RPMI7951 (cell line): ENCODE measurements at places on chromosomes 13 and 19. TPM values are rescaled to one million over a fixed set of nuclear protein-coding genes. Genes with fewer than 3 reads are reported as not detected.

Gene NCAN
- 0.12 TPM in 1 of 2 replicates, not detected in the other for total RNA-seq

Gene FGF14
- total RNA-seq = 0.10 and 0.12 TPM in 2 replicates

Gene CGB1
- not detected in 2 replicates for total RNA-seq

Gene ZNF730
- total RNA-seq = 7.2 and 8.4 TPM in 2 replicates

Gene CYP4F2
- not detected in 2 replicates for total RNA-seq

Gene FPR1
- 9.4 and 13.2 TPM in 2 replicates for total RNA-seq

Gene PSG11
- 0.29 TPM in 1 of 2 replicates, not detected in the other for total RNA-seq

Gene TEX29
- not detected in 2 replicates for total RNA-seq

Gene ADAMTSL5
- total RNA-seq = 1.6 and 3.8 TPM in 2 replicates

Gene XPO4
- 15.4 and 16.0 TPM in 2 replicates for total RNA-seq

Gene STOML3
- not detected in 2 replicates for total RNA-seq

Gene UBL3
- total RNA-seq = 20.1 and 24.5 TPM in 2 replicates

DNA sequence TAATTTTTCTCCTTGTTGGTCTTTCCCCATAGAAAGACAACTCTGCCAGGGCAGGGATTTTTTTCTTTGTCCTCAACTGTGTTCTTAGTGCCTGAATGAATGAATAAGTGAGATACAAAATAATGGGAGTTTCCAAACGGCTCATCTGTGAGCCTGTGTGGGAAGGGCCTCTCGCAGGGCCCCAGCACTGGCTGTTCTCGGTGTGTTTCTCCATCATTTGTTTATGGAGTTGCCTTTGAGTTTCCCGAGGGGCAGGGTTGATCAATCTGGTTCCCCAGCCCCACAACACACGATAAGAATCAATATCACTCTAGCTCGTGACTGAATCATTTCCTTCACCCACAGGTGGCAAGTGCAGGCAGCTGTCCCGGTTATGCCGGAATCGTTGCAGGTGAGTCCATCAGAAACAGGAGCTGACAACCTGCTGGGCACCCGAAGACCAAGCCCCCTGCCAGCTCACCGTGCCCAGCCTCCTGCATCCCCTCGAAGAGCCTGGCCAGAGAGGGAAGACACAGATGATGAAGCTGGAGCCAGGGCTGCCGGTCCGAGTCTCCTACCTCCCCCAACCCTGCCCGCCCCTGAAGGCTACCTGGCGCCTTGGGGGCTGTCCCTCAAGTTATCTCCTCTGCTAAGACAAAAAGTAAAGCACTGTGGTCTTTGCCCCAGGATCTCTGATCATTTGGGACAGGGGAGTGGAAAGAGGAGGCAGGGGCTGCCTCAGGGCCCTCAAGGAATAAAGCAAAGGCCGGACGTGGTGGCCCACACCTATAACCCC is 14.9 kb downstream of the FXYD5 start:
- no peak for DNase-seq

- DNase-seq = no peak
Observed at GRCh38 chr13:76971215-76971614, 20.7 kb upstream of the CLN5 start.

- DNase-seq = no peak
Observed at GRCh38 chr13:71430681-71431080, 436.3 kb downstream of the DACH1 start.

DNA sequence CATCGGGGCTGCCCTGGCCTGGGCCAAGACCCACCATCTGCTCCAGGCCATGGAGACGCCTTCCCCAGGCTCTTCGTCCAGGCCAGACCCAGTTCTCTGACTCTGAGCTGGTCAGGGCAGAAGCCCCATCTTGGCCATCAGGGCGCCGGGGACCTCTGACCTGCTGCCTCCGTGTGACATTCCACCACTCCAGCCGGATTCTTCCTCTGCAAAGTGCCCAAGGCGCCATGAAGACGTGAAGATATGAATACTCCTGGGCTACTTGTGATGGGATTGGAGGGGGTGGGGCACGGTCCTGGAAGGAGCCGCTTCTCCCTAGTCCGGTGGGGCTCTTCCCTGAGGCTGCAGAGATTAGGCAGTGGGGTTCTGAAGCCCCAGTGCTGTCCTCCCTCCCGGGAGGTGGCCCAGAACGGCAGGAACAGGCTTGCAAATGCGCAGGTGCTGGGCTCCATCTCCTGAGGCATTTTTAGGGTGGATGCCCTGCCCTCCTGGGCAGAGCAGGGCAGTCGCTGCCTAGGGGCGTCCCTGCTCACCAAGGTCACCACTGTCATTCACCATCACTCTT is 26.0 kb upstream of the SLC7A10 start:
- DNase-seq = no peak

GRCh38 chr19:58563034-58563573 is 4.7 kb upstream of the UBE2M start:
- no peak for DNase-seq

GRCh38 chr19:51065221-51065960 is 499 bp upstream of the KLK13 start:
- DNase-seq = no peak

GRCh38 chr13:29810145-29810742 is 40.2 kb downstream of the UBL3 start:
- DNase-seq = no peak

DNA sequence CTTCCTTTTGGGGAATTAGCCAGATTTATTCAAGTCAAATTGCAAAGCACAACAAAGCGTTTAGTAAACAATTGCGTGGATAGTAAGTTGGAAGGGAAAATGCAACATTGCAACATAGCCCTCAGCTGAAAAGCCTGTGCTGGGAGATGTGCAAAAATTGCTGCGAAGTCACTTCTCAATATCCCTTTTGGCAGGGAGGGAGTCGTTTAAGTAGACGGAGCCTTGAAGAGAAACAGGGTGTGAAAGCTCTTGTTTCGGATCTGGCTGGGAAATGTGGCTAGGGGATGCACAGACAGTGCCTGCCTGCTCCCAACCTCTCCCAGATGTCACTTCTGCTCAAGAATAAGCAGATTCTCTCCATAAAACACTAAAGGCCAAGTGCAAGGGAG is 56.8 kb downstream of the SLC7A1 start:
- no peak for DNase-seq

DNA sequence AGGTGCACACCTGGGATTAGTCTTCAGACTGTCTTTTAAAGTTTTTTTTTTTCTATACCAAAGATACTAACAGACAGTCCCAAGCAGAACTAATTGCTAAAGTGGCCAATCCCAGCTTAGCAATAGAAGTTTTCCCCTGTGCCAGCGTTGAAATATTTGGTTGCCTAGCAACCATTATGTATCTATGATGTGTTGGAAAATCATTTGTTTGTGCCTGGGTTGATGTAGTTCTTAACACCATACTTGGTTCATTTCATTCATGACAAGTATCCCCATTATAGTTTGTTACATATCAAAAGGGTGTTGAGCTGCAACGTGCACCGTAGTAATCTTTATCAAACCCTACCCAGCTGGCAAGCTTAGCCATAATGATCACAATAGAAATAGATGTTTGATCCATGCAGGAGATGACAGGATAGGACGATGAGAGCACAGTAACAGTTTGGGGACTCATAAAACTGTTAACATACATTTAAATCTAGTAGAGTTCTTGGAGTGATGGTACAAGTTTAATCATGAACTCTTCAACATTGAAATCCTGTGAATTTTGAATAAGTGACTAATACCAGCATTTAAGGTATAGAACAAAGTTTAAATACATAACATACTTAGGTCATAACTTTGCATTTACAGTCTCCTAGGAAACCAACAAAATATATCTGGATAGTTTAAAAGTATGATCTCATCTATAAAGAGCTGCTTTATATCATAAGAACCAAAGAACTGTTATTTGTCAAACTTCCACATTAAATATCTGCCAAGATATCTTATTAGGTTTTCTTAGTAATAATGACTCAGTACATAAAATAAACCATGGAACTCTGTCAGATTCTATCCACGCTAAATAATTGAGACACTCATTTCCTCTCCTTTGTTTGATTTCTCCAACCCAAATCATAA is 73.4 kb downstream of the MBNL2 start:
- DNase-seq = peak; percentile 24

- DNase-seq = peak; percentile 20
Observed at GRCh38 chr13:105446197-105446596, 1089.3 kb downstream of the EFNB2 start.

DNA sequence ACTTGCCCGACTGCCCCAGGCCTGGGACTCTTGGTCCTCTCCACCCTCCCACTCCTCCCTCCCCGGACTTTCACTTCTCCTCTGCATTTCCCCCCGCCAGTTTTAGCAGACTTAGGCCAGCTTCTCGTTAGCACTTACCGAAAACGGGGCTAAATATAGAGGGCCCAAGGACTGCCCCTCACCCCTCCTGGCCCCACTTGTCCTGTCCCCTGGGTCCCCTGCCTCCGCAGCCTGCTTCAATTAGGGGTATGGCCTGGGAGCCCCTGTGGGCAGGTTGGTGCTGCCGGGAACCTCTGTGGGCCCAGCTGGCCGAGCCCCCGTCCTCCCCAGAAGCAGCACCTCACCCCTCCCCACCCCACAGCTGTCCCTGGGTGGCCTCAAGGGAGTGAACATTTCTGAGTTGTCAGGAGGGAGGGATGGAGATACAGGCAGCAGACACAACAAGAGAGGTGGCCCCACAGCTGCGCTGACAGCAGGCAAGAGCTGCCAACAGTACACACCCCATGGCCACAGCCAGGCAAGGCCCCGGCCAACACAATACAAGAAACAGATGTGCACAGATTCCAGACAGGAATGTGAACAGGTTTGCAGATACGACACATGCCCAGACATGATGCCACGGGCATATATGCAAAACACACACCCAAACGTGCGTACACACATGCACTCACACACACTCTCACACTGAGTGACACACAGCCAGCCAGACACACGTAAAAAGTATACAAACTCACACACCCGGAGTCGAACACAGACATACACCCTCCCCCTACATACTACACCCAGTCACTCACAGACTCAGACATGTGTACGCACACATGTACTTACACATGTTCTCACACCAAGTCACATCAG is 2.6 kb downstream of the POU2F2 start:
- peak; percentile 92 for DNase-seq

GRCh38 chr19:530134-531008 is 1.2 kb upstream of the CDC34 start:
- DNase-seq = no peak

GRCh38 chr19:17580470-17581144 is 25.2 kb downstream of the COLGALT1 start:
- no peak for DNase-seq

DNA sequence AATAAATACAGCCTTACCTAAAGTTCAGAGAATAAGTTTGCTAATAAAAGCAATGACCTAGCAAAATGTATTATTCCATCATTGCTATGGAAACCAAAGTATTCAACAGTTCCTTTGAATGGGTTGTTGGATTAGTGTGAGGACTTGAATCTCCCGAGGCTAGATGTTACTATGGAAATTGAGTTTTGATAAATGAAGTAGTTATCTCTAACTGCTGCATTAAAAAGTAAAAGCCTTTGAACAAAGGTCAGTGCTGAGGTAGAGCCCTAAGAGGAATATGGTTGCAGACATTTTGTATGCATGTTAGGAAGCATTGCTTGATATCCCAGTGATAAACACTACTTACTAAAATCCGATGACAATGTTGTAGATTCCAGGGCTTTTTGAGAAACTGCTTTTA is 6.2 kb downstream of the KLF5 start:
- no peak for DNase-seq

DNA sequence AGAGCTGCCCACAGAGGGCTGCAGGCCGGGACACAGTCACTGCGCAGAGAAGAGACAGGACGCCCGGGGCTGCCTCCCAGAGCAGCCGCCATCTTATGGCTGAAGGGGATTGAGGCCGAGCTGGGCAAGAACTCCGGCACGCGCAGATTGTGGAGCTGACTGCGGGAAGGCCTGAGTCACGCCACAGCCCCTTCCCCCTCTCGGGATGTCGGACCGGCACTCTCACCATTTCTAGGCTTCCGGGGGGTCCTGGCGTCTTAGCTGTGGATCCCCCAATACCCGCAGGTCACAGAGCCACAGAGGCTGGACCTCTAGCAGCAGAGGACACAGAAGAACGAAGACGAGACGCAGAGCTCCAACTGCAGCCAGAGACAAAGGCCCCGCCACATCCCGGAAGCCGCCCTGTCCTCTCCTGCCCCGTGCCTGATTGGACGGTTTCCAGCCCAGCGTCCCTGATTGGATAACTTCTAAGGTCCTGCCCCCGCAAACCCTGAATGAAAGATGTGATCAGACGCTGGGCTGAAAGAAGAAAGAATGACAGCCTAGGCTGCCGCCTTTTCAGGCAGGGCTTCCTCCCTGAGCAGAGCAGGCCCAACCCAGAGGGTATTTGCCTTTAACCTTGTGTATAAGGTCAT is at the start of gene ZNF43:
Gene ZNF43 (minus strand): TSS at position 373 of the 635 bp plus-strand sequence. CDS start 144 bp downstream, at position 229.
- DNase-seq = peak; percentile 91

GRCh38 chr19:30552593-30552992 is 180.4 kb downstream of the ZNF536 start:
- no peak for DNase-seq

GRCh38 chr13:87035526-87035925 is 635.6 kb upstream of the SLITRK5 start:
- no peak for DNase-seq

DNA sequence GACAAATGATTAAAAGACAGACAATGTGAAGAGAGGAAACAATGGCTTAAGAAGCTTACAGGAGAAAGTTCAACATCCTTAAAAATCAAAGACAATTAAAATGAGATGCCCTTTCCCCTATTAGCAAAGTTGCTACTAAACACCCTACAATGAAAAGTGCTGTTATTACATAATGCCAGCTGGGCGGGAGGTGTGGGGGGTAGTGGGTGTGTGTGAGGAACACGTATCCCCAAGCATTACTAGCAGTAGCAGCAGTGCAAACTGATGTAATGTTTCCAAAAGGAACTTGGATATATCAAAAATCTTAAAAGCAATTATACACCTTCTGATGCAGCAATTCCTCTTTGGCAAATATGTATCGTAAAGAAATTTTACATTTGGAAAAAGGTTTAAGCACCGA is 70.9 kb downstream of the PEG3 start:
- no peak for DNase-seq

DNA sequence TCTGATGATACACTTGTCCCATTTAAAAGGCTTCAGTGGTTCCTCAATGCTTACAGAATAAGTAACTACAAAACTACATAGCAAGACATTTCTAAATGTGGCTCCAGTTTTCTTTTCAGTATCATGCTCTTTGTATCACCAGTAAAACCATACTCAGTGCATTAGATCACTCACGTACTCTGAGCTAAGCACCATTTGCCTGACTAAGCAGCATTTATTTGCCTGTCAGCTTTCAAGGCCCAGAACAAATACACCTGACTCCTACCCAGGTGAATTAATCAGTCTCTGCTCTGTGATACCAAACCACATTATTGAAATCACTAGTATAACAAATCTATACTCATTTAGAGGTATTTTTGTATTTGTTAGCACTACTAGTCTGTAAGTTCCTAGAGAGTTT is 47.4 kb upstream of the PCDH20 start:
- DNase-seq = no peak

DNA sequence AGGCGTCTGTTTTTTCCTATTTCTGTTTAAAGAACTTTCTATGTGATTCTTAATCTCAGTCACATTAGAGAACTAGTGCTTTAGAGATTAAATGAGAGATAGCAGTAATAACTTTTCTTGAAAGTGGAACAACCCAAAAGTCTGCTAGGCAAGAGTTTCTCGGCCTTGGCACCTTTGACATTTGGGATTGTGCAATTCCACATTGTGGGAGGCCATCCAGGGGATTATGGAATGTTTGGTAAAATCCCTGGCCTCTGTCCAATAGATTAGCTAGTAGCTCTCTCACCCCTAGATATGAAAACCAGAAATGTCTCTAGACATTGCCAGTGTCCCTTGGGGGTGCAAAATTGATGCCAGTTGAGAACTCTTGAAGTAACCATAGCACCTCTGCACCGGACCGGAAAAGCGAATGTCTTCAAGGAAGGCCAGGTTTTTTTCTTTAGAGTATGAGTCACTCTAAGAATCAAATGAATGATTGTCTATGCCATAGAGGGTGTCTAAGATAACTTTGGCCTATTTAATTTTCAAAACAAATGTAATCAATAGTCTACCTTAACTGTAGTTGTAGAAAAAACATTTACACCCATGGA is 45.0 kb upstream of the IL17D start:
- peak; percentile 2 for DNase-seq
